ENCODE measurements at places on chromosomes 13 and 19.

DNA sequence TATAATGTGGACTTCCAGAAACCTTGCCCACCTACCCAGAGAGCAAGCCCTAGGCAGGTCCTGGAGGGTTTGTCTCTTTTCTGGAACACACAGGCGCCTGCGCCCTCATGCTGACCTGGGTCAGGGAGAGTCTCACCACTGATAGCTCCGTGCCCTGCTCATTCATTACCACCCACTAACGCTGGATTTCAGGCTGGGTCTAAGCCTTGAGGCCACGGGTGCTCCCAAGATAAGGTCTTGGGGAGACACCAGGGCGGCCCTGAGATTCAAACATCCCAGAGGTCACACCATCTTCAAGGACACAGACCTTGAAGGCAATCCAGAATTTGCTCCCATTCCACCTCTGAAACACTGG is 5.1 kb downstream of the S1PR2 start:
- no peak for DNase-seq

GRCh38 chr13:104085611-104086010 is 1019.4 kb upstream of the SLC10A2 start:
- DNase-seq: no peak

- no peak for DNase-seq
Measured at GRCh38 chr13:112483299-112483698, 104.7 kb downstream of the TUBGCP3 start.

DNA sequence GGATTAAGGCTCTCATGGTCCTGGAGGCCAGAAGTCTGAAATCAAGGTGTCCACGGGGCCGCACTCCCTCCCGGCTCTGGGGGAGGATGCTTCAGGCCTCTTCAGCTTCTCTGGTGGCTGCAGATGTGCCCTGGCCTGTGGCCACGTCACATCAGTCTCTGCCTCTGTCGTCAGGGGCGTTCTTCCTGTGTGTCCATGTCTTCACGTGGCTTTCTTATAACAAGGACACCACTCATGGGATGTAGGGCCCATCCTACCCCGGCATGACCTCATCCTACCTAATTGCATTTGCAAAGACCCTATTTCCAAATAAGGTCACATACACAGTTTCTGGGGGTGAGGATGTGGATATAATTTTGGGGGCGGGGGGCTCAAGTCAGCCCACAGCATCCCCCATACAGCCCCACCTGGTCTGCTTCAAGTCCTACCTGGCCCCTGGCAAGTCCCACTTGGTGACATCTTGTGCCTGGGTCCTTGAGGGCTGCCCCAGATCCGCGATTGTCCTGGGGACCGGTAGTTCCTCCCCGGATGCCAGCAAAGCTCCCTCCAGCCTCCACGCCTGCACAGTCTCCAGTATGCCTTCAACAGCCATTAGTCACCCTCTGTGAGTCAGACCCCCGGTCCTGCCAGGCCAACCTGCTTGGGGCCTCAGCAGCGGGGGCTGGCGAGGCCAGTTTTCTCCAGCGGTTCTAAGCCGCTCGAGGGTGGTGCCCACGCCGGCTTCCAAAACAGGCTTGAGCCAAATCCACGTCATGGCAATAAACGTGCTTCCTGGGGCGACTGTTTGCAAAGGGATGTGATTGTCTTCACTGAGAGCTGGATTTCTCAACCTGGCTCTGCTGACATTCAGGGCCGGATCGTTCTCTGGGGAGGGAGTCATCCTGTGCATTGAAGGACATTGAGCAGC is 32.2 kb downstream of the MYO9B start:
- DNase-seq: no peak

- DNase-seq: peak; percentile 96
Measured at GRCh38 chr19:47428177-47428894, 9.0 kb upstream of the MEIS3 start.
